ENCODE measurements at places on chromosomes 4 and X. TPM values are rescaled to one million over a fixed set of nuclear protein-coding genes. Genes with fewer than 3 reads are reported as not detected.
A peak's percentile ranks its signal among the peaks of the same experiment; 100 is the strongest.

DNA sequence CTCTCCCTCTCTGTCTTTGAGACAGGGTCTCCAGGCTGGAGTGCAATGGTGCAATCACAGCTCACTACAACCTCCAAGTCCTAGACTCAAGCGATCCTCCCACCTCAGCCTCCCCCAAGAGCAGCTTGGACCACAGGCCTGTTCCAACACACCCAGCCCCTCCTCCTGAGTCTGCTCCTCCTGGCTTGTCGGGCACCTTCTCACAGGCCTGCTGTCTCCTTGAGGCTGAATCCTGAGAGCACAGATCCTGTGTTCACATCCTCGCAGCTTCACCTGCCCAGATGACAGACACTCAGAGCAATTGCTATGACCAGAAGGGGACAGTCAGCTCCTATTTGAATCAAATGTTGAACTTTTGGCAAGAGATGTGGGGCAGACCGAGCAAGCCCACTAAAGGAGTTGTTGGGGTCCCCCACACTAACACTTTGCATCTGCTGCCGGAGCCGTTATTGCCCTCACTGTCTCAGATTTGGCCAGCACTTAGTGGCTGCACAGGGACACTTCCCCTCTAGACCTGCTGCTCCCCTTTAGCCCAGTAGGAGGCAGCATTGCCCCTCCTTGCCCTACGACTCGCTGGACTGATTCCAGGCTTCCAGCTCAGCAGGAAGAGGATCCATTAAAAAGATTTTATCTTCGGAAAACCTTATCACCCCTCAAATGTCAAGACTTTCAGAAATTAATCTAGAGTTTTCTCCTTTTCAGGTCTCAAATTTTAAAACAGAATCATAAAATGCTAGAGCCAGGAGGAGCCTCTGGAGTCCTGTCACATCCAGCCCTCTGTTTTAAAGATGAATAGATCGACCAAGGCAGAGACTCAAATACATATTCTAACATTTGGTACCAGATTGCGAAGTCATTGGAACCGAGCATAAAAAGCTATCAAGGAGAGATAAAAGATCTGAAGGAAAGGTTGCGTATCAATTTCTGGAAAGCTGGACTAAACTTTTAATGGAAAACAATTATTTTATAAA is 113.7 kb downstream of the USP46 start:
- DNase-seq: peak; percentile 77

- DNase-seq: no peak
Measured at GRCh38 chr4:147526272-147526654, 45.4 kb downstream of the EDNRA start.

DNA sequence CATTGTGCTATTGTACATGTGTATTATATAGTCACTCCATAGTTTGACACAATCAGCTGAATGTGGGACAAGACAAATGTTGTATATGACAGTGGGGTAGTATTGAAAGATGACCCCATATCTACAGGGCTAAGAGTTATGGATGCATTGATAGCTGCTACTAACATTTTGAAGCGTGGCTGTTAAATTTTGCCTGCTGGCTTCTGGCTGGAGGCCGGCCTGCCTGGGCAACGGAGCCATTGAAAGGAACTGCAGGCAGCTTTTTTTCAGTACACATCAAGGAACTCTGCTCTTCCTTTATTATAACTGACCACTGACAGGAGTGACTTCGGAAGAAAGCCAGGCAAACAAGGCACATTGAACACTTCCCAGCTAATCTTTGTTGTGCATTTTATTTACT is 76.1 kb upstream of the TMEM33 start:
- no peak for DNase-seq

DNA sequence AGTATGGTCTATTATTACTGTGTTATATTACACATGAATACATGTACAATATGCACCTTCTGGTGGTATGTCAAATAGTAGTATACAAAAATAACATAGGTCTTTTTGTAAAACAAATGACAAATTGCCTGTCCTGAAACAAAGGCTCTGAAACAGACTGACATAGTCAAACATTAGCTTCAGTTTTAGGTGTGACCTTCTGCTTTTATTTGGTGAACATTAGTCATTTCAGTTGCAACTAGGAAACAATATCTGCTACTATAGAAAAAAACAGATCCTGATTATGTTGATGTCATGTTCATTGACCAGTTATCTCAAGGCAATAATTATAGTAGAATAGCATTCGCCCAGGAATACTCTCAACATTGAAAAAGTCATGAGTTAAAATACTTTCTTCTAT is 123.0 kb downstream of the CHRNA9 start:
- DNase-seq: no peak

- no peak for DNase-seq
Measured at GRCh38 chr4:181810711-181811110, 432.5 kb upstream of the TENM3 start.

DNA sequence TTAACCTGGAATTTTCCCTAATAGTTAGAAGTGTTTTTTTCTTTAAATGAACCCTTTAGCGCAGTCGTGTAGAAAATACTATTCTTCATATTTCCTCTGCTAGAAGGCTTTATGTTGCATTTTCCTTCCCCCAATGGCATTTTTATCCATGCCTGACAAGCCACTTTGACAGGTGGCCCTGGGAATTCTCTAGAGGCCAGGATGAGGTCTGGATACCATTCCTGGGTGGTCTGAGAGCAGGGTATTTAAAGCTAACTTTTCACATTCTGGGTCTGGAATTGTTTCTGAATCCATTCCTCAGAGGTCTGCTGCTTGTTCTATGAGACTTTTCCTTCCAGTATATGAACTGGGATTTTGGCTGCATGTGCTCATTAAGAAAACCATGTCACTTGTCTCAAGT is 31.2 kb upstream of the PDGFRA start:
- DNase-seq: no peak

DNA sequence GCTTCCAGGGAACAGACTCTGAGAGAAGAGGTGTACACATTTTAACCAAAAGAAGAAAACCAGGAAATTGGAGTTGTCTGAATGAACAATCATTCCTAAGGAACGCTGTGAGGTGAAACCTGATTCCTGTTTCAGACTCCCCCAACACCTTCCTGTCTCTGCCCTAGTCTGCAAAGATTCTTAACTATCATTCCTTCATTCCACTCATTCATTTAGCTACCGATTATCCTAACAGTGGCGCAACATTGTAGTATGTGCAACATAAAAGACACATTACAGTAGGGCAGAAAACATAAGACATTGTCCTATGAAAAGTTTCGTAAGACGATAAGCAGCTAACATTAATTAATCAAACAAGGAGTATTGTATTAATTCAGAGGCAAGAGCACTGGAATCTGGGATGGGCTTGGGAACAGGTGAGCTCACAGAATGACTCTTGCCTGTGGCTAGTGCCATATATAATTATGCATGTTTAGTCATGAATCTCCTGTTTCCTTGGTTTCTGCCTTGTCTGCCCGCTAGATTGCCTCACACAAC is 23.8 kb upstream of the ADH7 start:
- no peak for DNase-seq

- no peak for DNase-seq
Measured at GRCh38 chr4:74291471-74291870, 16.8 kb upstream of the EPGN start.

GRCh38 chrX:154025230-154025629 is 5.5 kb upstream of the IRAK1 start:
- no peak for DNase-seq

DNA sequence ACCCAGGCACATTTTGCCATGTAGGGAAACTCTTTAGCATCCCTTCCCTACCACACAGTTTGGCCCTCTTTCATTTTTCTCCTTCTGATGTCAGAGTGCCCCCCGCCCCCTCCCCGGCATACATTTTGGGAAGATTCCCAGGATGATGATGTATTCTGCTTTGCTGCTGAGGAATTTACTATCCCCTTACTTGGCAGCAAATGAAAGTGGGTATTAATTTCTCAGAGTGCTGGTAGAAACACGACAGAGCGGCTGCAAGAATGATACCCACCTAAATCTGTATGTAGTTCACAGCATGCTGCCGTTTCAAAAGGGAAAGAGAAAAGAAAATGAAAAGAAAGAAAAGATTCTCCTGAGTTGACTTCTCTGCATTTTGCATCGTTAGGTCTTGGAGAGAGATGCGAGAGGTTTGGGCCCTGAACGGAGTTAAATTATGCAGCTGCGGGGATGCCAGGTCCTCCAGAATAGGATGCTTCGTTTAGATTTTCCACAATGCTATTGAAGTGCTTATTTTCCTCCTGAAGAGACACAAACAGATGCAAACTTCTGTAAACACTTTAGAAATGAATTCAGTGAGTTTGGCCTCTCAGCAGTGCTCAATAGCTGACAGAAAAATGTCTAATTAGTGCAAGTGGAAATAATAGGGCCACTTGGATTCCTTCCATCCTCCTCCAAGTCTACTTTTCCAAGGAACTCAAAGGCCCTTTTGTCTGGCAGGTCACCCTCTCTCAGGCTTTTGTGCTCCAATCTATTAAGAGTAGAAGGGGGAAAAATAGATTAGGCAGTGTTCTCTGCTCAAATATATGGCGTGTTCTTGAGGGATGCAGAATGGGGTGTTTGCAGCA is 106.2 kb downstream of the ALPK1 start:
- no peak for DNase-seq

RELL1 gene
- 31.6 TPM for total RNA-seq

AMTN gene
- total RNA-seq: not detected

ANXA5 gene
- total RNA-seq: 175 TPM

NSUN7 gene
- 12.3 TPM for total RNA-seq

DNA sequence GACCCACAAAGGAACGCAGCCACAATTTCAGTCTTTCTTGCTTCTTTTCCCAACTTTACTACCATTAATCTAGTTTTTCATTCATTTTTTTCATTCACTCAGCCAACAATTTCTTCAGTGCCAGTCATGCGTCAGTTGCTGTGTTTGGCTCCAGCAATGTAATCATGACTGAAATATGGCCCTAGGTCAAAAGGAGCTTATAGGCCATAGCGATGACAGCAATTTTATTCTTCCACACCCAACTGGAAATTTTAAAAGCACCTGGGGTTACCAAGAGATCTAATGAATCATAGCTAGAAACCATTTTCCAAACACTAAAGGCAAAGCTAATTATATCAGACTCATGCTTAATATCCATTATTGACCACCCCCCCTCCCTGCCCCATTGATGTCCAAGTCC is 29.8 kb upstream of the C1QTNF7 start:
- no peak for DNase-seq

GRCh38 chr4:122229857-122230256 is 77.7 kb downstream of the BLTP1 start:
- DNase-seq: no peak

DNA sequence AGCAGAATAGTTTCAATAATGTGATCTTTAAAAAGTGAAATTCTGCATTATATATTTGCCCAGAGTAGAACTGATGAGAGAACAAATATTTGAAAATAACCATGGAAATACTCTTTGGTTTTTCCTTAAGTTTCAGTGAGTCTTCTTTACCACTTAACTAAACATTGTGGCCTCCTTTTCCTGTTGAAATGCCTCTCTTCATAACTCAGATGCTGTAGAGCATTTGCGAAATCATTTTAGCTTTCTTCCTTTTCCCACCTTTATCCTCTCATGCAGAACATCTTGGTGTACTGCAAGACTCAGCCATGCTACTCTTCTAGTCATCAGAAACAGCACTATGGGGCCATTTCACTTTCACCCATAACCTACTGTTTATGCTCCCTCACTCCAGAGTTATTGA is 48.2 kb downstream of the CASK start:
- DNase-seq: no peak

DNA sequence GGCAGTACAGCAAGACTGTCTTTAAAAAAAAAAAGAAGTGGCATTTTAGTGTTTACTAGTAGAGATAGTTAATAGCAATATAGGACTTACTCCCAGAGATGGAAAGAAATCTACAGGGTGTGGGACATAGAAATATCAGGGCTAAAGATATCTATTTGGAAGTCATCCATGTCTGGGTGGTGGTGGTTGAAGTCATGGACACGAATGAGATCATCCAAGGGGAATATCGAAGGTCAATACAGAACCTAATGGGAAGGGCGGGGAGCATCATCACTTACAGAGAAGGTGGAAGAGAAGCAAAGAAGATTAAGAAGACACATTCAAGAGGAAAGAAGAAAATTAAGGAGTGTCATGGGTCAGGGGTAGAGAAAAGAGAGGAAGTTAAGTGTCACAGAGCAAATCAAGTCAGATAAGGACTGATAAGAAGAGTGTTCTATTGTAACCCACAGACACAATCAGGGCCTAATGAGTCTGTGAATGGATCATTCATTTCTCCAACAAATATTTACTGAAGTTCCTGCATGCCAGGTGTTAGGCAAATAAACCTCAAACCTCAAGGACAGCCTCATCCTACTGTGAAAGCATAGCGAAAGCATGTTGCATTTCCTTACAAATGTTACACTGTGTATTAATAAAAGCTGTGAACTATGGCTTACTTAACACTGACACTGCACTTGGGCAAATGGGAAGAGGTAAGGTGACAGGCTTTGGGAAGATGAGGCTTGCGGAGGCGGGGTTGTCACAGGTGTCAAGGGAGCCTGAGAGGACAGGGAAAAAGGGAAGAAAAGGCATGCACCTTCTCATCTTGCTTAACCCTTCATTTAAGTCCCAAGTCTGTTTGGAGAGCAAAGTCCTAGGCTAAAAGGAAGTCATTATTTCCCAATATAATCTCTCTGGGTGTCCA is 65.3 kb downstream of the ELOVL6 start:
- no peak for DNase-seq

ITM2A gene
- total RNA-seq: 5.9 TPM

GRCh38 chr4:153005899-153006381 is 69.8 kb downstream of the FHDC1 start:
- no peak for DNase-seq

HMX1 gene
- total RNA-seq: 3.4 TPM

GRCh38 chr4:5039800-5040199 is 11.5 kb upstream of the STK32B start:
- DNase-seq: no peak

GRCh38 chrX:71222929-71223328 is at the start of gene GJB1:
TSS of gene GJB1 (plus strand) at chrX:71223224. CDS start at chrX:71223708, 484 bp downstream.
- DNase-seq: no peak

MAGEA4 gene
- not detected for total RNA-seq

RAB40A gene
- 0.51 TPM for total RNA-seq

- no peak for DNase-seq
Measured at GRCh38 chr4:147801820-147802219, 69.9 kb downstream of the ARHGAP10 start.

CCNQ gene
- 19.0 TPM for total RNA-seq

DNA sequence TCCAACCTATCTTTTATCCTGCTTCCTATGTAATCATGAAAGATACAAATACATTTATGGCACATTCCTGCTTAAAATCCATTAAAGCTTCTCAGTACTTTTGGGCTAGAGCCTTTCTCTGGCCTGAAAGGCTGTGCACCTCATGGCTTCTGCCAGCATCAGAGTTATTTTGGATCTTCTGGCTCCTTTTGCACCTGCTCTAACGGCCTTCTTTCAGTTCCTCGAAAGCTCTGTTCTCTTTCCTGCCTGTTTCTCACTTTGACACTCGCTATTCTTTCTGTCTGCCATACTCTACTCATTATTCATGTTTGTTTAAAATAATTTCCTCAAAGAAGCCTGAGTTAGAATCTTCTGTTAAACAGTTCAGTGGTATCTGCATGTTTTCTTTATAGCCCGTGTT is 86.0 kb downstream of the LRP2BP start:
- DNase-seq: no peak

CLDN22 gene
- not detected for total RNA-seq

DNA sequence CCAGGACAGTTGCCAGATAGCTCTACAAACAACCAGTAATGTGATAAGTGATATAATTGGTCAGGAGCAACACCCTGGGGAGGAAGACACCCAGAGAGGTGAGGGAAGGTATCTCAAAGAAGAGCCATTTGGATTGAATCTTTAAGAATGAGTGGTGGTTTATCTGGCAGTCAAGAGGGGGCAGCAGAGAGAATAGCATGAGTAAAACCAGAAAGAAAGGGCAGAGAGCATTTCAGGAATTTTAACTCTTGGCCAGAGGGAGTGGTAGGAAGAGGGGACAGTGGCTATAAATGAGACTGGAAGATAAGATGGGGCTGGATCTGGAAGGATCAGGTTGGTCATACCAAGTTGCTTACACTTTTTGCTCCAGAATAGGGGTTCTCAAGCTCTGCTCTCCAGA is 5.9 kb upstream of the SEPTIN6 start:
- no peak for DNase-seq

All from type B pancreatic cell (in vitro differentiated cells).